ENCODE measurements at places on chromosomes 11 and 22. TPM values are rescaled to one million over a fixed set of nuclear protein-coding genes. Genes with fewer than 3 reads are reported as not detected.

FOLR1 gene
- total RNA-seq, result not detected

- DNase-seq, result no peak
These were observed 23.0 kb downstream of the WBP2NL start for GRCh38 chr22:42021571-42021970.

- no peak for DNase-seq
These were observed 17.7 kb downstream of the CYTH4 start for GRCh38 chr22:37299969-37300509.

DNA sequence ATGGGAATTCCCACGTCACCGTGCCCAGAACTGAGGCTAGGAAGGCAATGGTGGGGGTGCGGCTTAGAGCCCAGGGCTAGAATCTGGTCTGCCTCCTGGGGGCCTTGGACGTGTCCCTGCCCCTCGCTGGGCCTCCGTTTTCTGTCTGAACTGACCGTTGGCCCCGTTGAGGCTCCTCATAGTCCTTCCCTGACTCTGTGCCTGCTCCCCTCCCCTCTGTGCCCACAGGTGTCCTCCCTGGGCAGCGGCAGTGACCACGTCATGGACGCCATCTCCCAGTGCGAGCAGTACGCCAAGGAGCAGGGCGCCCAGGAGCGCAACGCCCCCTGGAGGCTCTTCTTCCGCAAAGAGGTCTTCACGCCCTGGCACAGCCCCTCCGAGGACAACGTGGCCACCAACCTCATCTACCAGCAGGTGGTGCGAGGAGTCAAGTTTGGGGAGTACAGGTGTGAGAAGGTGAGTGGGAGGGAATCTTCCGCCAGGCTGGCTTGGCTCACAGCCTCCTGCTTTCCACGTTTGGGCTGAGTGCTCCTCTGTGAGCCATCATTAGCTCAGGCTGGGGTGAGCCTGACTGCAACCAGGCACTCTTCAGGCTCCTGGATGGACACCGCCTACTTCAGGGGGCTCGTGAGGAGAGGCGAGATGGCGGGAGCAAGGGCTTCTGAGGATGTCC lies 63.9 kb downstream of the MYO7A start:
- no peak for DNase-seq

DNA sequence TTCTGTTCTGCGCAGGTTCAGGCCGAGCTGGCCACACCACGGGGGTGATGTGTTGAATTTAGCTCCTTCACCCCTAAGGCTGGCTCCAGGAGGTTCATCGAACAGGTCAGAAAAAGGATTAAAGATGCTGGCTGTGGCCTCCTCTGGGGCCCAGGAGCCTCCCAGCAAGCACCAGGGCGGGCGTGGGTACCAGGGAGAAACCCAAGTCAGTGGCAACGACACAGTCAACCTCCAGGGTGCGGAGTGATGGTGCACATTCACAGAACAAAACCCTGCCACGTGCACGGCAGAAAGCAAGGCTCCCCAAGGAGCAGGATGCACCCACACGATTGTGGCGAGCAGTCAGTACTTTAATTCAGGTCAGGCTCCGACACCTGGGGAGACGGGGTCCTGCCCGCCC lies 10.8 kb downstream of the C11orf24 start:
- DNase-seq, result no peak

DNA sequence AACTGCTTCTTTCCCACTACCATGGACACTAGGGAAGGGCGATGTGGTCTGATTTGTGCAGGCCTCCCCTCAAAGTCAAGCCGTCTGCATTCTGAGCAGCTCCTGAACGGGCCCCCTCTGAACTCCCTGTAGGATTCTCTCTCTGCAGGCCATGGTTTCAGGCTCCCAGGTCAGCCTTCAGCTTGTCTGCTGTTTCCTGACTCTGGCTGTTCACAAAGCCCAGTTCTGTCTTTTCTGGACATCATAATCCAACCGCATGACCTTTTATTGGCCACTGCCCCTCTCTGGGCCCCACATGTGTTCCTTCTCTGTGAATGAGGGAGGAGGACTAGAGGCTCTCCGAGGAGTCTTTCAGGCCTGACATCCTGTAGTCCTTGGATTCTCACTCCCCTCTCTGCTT lies 161.0 kb downstream of the FEZ1 start:
- DNase-seq, result no peak

DNA sequence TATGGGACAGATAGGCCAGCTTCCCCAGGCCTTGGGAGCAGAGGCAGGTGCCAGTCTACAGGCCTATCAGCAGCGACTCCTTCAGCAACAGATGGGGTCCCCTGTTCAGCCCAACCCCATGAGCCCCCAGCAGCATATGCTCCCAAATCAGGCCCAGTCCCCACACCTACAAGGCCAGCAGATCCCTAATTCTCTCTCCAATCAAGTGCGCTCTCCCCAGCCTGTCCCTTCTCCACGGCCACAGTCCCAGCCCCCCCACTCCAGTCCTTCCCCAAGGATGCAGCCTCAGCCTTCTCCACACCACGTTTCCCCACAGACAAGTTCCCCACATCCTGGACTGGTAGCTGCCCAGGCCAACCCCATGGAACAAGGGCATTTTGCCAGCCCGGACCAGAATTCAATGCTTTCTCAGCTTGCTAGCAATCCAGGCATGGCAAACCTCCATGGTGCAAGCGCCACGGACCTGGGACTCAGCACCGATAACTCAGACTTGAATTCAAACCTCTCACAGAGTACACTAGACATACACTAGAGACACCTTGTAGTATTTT lies 26.6 kb upstream of the L3MBTL2 start:
- no peak for DNase-seq

- no peak for DNase-seq
These were observed 131.1 kb upstream of the OPCML start for GRCh38 chr11:133663135-133663985.

GRCh38 chr11:13215149-13215548 lies 62.4 kb upstream of the BMAL1 start:
- DNase-seq, result no peak

GRCh38 chr11:115505175-115505574 lies 960 bp upstream of the CADM1 start:
- no peak for DNase-seq
